CD4-positive, alpha-beta T cell treated with Interleukin-17A for 4 hours (primary cell): ENCODE measurements at places on chromosomes 16 and 17.

GRCh38 chr17:30337393-30337999 lies 3.6 kb upstream of the TMIGD1 start:
- no peak for DNase-seq

DNA sequence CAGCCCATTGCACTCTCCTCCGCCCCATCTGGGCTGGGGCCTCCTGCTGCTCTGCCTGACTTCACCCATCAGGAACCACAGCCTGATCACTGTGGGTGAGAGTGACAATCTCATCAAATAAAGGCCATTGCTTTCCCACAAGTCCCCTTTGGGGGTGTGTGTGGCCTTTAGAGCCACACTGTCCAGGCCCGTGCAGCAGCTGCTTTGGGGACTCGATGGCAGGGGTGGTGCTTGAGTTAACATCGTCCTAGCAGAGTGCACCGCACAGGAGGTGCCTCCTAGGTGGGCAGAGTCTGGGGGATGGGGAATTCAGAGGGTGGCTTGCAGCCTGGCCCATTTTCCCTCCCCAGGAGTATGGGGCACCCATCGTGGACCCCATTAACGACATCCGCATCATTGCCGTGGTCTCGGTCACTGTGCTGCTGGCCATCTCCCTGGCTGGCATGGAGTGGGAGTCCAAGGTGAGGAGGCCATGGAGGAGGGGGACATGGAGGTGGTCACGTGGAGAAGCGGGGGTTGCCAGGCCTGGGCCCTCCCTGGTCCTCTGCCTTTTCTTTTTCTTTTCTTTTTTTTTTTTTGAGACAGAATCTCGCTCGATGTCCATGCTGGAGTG lies 5.4 kb downstream of the SLC12A3 start:
- DNase-seq = no peak

- DNase-seq = no peak
These were observed 756 bp upstream of the MVP start for GRCh38 chr16:29819506-29819905.

- no peak for DNase-seq
These were observed 17.4 kb upstream of the RASD1 start for GRCh38 chr17:17513626-17514025.

GRCh38 chr17:72116661-72117521 lies 3.9 kb upstream of the SOX9 start:
- no peak for DNase-seq

GRCh38 chr17:74373838-74374606 lies 6.7 kb downstream of the GPR142 start:
- DNase-seq = no peak

DNA sequence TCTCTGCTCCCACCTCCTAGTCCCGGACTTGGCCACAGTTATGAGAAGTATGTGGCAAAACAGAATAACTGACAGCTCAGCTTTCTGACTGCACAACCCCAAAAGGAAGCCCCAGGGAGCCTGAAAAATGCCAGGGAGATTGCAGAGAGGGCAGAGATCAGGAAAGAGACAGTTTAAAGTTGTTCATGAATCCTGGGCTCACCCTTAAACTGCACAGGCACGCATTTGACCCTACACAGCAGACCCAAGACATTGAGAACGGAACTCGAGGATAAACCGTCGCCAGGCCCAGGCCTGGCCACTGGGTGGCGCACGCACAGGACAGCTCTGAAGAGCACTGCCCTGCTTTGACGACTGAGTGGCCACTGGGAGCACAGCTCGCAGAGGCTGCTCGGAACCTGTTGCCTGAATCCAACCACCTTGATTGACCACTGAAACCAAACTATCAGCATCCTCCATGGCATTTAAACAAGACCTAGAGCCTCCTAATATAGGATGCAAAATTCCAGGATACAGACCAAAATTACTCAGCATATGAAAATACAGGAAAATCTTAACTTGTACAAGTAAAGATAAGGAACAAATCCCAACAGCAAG lies 114.0 kb downstream of the C16orf95 start:
- DNase-seq = peak; percentile 41

DNA sequence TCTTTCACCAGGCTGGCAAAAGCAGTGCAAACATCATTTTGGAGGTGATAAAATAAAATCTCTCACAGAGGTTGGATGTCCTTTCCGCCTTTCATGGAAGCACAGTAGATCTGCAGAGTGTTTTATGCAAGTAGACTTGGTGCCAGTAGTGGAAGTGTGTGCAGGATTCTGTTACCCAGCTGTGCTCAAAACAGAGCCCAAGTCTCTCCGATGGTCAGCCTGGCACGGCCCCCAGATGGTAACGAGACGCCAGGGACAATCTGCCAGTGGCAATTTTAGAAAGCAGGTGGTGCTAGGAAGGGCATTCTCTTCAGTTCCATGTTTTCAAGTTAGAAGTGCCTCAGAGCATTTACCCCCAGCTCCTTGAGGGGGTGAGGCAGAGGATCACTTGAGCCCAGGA lies 1.5 kb upstream of the MTHFSD start:
- DNase-seq = no peak

- no peak for DNase-seq
These were observed 25.4 kb downstream of the TMEM114 start for GRCh38 chr16:8564934-8565345.

- DNase-seq = peak; percentile 28
These were observed 9.6 kb upstream of the MTSS2 start for GRCh38 chr16:70695331-70696070.

DNA sequence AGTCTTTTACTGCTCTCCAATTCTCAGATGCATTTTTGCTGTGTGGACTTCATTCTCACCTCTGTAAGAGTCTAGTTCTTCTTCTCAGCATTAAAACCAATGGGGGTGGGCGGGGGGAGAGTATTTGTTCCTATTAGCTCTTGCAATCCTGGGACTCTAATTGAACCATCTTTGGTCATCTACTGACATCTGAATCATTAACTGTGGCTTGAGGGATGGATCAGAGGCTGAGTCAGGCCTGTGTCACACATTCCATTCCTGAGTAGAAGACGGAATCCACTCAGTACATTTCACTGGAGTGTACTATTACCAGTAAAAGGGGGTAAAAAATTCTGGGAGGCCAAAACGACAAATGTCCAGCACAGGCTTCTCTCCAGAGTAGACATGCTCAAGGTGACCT lies 12.8 kb upstream of the ZNF23 start:
- no peak for DNase-seq

- DNase-seq = no peak
These were observed 160.8 kb downstream of the SKAP1 start for GRCh38 chr17:48269209-48269608.

DNA sequence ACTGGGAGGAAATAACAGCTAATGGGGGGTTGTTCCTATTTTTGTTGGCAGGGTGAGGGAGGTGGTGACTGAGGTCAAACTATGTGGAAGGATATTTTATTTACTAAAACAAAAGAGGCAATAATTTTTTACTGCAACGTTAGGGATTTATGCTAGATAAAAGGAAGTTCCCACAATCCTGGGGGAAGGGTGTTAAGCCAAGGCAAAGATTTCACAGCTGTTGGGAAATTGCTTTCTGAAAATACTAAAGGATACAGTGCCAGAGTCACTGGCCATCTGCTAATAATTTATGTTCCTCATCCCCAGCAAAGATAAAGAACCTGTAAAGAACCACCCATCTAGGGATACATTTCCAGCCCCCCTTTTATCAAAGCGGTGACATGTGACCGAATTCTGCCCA lies 756.0 kb upstream of the RBFOX1 start:
- no peak for DNase-seq

GRCh38 chr17:58383892-58384462 lies 32.0 kb upstream of the SUPT4H1 start:
- DNase-seq = no peak

DNA sequence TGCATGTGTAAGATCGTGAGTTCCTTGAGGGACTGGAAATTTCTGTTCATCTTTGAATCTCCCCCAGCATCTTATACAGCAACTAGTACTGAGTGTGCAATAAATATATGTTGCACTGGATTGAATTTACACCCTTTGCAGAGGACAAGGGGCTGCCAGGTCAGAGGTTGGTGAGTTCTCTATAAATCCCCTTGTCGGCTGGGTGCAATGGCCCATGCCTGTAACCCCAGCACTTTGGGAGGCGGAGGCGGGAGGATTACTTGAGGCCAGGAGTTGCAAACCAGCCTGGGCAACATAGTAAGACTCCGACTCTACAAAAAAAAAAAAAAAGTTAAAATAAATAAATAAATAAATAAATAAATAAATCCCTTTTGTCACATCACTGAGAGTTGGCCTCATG lies 9.4 kb upstream of the SP6 start:
- no peak for DNase-seq

DNA sequence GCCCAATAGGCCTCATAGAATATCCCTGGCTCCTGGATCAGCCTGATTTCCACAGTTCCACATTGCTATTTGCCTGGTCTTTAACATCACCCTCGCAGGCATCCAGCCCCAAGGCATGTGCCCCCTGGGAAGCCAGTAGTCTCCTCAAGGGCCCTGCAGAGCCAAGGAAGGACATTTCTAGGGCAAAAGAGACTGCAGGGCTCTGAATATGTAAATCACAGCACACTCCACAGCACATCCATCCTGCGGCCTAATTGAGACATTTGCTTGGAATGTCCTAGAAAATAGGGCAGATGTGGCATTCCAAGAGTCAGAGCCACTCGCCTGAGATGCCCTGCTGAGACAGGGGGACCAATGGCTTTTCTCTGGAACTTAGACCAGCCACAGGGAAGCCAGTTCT lies 11.4 kb upstream of the C16orf78 start:
- DNase-seq = no peak

DNA sequence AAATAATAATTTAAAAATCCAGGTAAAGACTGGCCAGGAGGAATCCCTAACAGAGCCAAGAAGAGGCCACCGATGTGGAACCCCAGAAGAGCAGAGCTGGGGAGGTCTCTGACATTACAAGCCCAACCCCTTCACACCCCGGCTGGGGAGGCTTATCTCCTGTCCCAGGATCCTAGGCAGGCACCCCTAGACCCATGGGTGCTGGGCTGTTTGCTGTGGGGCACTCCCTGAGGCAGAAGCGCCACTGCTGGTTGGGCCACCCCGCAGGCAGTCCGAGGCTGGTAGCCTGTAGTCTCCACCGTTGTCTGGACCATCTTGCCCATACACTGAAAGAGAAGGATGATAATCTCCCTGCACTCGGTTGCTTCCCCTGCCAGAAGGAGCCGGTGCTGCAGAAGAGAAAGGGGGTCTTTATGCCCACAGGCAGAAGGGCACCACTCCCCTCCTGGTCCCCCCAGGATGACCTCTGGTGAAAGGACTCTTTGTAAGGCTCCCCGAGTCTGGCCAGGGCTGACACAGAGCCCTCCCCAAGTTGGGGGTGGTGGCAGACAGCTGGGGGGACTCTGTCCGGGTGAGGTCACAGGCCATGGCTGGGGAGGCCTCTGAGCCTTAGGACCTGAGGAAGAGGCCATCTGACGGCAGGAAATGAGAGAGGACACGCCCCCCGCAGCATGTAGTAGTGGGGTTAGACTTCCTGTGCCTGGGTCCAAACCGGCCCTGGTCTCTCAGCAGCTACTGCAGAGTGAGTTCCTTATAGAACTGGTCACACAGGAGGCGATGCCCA lies 34.2 kb downstream of the CFAP20 start:
- DNase-seq = no peak

DNA sequence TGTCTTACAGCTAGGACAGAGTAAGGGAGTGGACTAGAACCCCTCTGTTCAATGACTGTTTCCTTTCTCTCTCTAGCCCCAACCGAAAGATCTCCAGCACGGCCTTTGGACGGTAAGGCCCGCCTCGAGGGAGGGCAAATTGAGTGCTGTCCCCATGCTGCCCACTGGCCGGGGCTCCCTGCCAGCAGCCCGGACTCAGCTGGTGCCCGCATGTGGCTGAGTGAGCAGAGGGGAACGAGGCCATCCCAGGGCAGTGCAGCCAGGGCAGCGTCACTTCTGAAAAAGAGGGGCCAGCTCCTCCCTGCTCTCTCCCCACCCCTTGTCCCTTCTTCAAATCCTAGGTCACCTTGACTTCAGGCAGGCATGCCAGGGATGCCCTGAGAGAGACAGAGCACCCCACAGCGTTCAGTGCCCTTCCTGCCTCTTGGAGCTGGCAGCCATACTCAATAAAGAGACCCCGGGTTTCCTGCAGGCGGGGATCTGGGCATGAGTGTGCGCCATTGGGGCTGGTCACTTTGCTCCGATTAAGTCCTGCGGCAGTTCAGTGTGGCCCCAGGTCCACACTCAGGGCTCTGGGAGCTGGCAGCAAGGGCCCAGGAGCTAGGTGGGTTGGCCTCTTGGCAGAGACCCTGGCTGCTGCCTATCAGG lies 130.9 kb downstream of the RAB11FIP4 start:
- no peak for DNase-seq

DNA sequence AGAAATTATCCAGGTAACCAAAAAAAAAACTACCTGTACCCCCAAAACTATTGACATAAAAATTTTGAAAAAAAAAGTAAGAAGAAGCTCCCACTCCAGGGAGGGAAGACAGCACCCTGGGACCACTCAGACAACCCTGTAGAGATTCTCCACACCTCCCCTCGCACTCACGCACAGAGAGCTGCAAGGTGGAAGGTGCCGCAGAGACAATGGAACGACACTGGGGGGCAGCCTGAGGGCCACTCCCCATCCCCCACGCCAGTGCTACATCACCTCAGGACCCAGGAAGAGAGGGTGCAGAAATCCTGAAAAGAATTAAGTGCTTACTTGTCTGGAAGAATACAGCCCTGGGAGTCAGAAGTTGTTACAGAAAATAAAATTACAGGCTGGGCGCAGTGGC lies 5.2 kb upstream of the CD79B start:
- DNase-seq = no peak

- DNase-seq = no peak
These were observed 78.8 kb upstream of the ANKFN1 start for GRCh38 chr17:56074361-56074890.

GRCh38 chr16:52621651-52622050 lies 74.7 kb upstream of the TOX3 start:
- no peak for DNase-seq

DNA sequence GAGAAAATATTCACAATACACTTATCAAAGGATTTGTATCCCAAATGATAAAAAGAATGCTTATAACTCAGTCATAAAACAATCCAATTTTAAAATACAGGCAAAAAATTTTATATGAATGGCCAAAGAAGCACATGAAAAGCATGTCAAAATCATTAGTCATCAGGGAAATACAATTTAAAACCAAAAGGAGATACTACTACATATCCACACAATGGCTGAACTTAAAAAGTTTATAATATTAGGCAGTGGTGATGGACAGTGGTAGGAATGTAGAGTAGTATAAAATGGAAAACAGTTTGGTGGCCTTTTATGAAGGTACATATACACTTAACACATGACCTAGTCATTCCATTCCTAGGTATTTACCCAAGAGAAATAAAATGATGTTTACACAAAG lies 12.2 kb downstream of the CMC2 start:
- no peak for DNase-seq

DNA sequence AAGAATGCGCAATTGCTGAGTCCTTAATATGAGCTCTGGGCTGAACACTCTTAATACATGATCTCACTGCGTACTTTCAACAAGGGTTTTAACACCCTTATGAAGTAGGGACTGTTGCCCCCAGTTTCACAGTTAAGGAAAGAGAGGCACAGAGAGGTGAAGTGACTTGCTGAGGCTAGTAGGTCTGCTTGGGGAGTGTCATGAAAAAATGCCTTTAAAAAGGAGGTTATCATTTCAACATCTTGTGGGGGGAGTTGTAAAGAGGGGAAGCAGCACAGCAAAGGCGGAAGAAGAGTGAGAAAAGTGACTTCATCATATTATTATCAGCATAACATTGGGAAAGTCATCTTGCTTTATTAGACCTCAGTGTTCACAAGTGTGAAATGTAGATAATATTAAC lies 2.1 kb downstream of the CCL4L2 start:
- DNase-seq = no peak

GRCh38 chr16:62869837-62870236 lies 833.6 kb upstream of the CDH8 start:
- no peak for DNase-seq
